Anterior cingulate cortex (tissue), 58 donors: ENCODE measurements at places on chromosomes 12 and 14.

GRCh38 chr12:51895378-51896135, 7.7 kb downstream of the ANKRD33 start:
- DNase-seq = no peak

GRCh38 chr14:93330609-93331000, 2.2 kb downstream of the BTBD7 start:
- no peak for DNase-seq

- DNase-seq = no peak
Observed at GRCh38 chr14:67567654-67568053, 32.4 kb downstream of the PIGH start.

DNA sequence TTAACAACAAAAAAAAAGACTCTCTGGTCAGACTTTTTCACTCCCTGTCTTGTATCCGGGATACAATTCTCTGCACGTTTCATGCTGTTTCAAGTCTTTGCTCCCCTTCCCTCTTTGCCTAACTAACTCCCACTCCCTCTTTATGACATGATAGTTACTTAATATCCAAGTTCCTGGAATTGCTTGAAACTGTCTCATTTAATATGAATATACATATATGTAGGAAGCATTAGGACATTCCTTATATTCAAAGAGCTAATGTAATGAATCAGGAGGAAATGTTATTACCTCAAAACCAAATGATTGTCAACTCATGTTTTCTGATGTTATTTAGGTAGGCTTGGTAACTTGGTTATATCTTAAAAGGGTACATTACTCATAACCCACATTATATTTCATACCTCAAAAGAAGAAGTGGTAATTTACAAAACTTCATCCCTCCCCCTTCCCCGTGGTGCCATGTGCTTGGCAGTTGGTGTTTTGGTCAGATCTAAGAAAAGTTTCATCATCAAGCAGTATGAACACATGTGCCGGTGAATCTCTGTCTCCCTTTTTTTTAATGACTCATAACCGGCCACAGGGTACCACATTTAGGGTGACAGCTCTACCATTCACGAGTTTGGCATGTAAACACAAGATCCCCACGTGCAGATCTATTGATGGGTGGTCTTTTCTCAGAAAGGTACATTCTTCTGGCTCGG, 56.5 kb downstream of the HCAR2 start:
- DNase-seq = no peak

DNA sequence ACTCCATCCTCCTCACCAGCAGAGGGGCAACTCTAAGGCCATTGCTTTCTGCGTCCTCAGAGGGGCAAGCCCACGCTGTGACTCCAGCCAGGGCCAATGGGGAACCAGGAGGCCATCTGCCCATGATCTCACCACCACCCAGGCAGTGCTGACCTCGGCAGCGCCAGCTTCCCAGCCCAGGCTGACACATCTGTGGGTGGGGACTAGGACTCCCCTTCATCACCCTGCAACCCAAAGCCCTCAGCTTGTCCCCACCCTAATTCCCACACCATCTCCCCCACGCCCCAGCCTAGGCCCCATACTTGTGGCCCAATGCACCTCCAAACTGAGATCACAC, 58.6 kb downstream of the VWF start:
- no peak for DNase-seq

- no peak for DNase-seq
Observed at GRCh38 chr12:22856178-22856577, 231.2 kb downstream of the ETNK1 start.

- no peak for DNase-seq
Observed at GRCh38 chr12:2648406-2648805, 146.4 kb upstream of the FKBP4 start.

DNA sequence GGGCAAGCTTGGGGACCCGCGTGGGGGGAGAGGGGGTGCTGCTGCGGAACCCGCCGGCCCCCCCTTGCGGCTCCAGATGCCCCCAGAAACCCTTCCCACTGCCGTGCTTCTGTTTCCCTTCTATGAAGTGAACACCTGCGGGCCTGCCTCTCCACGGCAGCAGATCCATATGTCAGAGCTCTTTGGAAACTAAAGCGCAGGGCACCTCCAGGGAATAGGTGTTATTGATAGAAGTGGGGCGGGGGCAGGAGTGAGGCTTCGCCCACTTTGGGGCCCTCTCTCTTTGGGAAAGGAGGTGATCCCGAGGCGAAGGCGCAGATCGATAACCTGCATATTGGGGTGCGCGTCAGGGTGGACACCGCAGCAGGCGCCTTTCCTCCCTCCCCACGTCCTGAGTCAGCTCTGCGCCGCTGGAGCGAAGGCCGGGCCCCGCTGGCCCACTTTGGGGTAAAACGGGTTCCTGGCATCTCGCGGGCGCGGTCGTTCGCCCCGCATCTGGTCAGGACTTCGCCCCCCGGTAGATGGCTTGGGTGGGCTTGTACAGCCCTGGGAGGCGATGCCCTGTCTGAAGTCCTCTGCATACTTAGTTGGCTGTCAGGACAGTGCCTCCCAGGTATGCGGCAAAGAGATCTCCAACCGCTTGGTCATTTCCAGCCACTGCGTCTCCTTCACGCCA, 524 bp downstream of the KMT5A start:
- DNase-seq = no peak

GRCh38 chr14:104164041-104164440, 25.7 kb downstream of the KIF26A start:
- no peak for DNase-seq

DNA sequence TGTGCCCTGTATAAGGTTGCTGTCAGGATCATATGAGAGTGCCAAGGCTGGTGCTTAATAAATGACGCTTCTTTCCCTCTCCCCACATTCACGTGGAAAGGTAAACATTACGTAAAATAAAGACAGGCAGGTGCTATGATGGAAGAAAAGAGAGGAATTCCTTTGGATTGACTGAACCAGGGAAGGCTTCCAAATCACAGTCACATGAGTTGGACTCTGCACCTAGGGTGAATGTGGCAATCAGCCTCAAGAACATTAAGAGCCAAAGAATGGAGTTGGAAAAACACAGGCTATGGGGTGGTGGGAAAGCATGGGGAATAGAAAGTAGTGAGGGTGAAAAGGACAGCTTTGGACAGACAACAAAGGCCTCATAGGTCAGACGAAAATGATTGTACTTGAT, 473.1 kb downstream of the VRK1 start:
- DNase-seq = no peak

GRCh38 chr12:49536526-49537071, 2.2 kb upstream of the KCNH3 start:
- no peak for DNase-seq

- DNase-seq = no peak
Observed at GRCh38 chr12:15045451-15045850, 72.6 kb downstream of the PDE6H start.

GRCh38 chr12:53777936-53778644, 26.3 kb upstream of the CISTR start:
- DNase-seq = no peak

DNA sequence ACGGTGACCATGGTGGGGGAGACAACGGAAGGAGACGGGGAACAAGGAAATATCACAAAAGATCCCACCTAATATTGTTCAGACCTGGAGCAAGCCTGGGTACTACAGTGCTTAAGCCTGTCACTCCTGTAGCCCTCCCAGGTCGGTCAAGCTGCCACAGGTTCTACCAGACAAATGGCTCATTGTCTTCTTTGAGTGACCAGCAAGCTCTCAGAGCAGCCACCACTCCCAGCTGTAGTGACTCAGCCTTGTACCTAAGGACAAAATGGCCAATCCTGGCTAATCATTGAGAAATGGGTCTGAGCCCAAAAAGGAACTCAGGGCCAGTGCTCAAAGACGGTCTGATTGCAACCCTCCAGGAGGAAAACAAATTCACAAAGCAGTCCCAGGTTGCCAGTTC, 238.4 kb upstream of the NOS1 start:
- DNase-seq = no peak

GRCh38 chr14:62885451-62885850, 159.8 kb downstream of the KCNH5 start:
- no peak for DNase-seq

- DNase-seq = no peak
Observed at GRCh38 chr14:85533861-85534291, 3.9 kb downstream of the FLRT2 start.

GRCh38 chr12:54977857-54978256, 6.7 kb downstream of the TESPA1 start:
- no peak for DNase-seq

- no peak for DNase-seq
Observed at GRCh38 chr12:94557746-94558295, 92.5 kb downstream of the TMCC3 start.

- DNase-seq = no peak
Observed at GRCh38 chr14:92670160-92670559, 78.3 kb downstream of the LGMN start.

- DNase-seq = no peak
Observed at GRCh38 chr14:81261176-81261575, 40.4 kb upstream of the GTF2A1 start.

GRCh38 chr12:32891956-32892355, 4.6 kb downstream of the PKP2 start:
- no peak for DNase-seq

GRCh38 chr12:49967042-49967776, 5.5 kb downstream of the AQP5 start:
- DNase-seq = peak; percentile 85

GRCh38 chr12:119157528-119157927, 21.2 kb upstream of the HSPB8 start:
- no peak for DNase-seq

DNA sequence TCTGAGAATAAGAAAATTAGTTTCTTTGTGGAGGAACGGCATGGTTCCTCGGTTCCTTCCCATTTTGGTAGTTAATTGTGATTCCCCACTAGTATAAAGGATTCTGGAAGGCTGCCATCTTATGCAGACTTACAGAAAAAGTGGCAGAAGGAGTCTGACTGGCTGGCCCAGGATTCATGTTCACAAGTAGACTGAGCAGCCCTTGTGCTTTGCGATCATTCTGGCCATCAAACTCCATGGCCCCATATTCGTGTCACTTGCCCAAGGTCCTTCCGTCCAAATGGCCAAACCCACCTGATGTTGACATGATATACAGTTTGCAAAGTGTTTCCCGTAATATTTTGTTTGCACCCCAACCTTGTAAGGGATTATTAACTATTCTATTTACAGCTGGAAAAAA, 297.2 kb upstream of the AMIGO2 start:
- DNase-seq = no peak

- DNase-seq = no peak
Observed at GRCh38 chr12:77540097-77540496, 290.6 kb upstream of the NAV3 start.

- DNase-seq = no peak
Observed at GRCh38 chr14:75824318-75824717, 157.5 kb downstream of the TGFB3 start.

DNA sequence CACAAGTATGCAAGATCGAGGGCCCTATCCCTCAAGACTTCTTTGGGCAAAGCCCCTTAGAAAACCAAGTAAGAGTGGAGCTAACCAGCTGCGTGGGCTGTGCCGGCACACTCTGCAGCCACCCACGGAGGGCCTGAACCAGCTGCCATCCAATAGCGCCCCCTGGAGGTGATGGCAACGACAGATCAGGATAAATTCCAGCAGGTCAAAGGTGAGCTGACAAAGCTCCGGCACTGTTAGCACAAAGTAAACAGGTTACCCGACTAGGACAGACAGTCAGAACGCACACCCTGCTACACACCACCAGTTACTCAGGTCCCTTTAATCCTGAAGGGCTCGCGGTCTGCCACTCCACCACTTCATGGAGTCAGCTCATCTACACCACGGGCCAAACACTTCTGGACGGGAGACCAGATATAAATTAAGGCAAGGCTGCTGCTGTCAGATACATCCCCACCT, 4.9 kb downstream of the ZBTB39 start:
- peak; percentile 10 for DNase-seq

- DNase-seq = no peak
Observed at GRCh38 chr14:60328583-60328982, 79.6 kb downstream of the PPM1A start.

DNA sequence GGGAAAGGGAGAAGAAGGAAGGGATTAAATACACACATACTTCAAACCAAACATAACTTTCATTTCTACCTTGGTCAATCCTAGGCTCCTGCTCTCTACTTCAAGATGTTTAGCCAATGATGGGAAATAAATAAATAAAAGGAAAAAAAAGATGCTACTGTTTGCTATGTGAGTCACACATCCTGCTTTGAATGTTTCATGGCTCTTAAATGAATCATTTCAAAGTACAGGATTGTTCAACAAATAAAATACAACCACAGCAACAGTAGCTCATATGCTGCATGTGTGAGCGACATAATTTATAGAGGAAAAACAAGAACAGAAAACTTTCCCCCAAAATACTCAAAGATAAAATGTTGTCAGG, 54.3 kb upstream of the NPFF start:
- no peak for DNase-seq

GRCh38 chr12:42213954-42214426, 24.1 kb downstream of the YAF2 start:
- DNase-seq = no peak

- DNase-seq = no peak
Observed at GRCh38 chr14:75025876-75026275, 23.2 kb downstream of the EIF2B2 start.

- DNase-seq = no peak
Observed at GRCh38 chr12:95882080-95882479, 23.3 kb downstream of the SNRPF start.
